Activated CD4-positive, CD25-positive, alpha-beta regulatory T cell treated with anti-CD3 and anti-CD28 coated beads, Interleukin-2, amount 50 U/mL, for 72 hours (primary cell): ENCODE measurements at places on chromosomes 3 and 15.

GRCh38 chr3:71528816-71529215 is 54.7 kb downstream of the FOXP1 start:
- DNase-seq = no peak

DNA sequence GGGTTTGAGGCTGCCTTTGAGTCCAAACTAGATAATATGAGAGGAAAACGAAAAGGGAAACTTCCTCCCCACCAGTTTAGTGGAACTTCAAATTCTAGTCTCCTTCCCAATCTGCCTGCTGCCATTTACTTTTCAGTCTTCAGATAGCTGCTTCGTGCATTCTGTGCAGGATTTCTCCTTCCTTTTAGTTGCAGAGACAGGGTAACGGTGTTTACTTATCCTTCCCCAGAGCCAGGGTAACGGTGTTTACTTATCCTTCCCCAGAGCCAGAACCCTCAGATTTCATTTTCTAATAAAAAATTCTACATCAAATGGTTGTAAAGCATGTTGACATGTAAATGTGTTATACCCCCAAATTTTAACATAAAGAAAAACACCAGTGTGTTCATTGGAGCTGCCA is 282.6 kb downstream of the VPS13C start:
- no peak for DNase-seq

DNA sequence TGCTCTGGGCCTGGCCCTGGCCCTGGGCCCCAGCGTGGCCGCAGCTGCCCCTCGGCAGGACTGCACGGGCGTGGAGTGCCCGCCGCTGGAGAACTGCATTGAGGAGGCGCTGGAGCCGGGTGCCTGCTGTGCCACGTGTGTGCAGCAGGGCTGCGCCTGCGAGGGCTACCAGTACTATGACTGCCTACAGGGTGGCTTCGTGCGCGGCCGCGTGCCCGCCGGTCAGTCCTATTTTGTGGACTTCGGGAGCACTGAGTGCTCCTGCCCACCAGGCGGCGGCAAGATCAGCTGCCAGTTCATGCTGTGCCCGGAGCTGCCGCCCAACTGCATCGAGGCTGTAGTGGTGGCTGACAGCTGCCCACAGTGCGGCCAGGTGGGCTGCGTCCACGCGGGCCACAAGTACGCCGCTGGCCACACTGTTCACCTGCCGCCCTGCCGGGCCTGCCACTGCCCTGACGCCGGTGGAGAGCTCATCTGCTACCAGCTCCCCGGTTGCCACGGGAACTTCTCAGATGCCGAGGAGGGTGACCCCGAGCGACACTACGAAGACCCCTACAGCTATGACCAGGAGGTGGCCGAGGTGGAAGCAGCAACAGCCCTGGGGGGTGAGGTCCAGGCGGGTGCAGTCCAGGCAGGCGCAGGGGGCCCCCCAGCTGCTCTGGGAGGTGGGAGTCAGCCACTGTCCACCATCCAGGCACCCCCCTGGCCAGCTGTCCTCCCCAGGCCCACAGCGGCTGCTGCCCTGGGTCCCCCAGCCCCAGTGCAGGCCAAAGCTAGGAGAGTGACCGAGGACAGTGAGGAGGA is 21.7 kb downstream of the FBLN2 start:
- DNase-seq = no peak

- peak; percentile 43 for DNase-seq
Observed at GRCh38 chr3:73502609-73503583, 121.8 kb downstream of the PDZRN3 start.

- DNase-seq = no peak
Observed at GRCh38 chr3:111012388-111013248, 59.0 kb upstream of the NECTIN3 start.
